ENCODE measurements at places on chromosomes 6 and 20.

DNA sequence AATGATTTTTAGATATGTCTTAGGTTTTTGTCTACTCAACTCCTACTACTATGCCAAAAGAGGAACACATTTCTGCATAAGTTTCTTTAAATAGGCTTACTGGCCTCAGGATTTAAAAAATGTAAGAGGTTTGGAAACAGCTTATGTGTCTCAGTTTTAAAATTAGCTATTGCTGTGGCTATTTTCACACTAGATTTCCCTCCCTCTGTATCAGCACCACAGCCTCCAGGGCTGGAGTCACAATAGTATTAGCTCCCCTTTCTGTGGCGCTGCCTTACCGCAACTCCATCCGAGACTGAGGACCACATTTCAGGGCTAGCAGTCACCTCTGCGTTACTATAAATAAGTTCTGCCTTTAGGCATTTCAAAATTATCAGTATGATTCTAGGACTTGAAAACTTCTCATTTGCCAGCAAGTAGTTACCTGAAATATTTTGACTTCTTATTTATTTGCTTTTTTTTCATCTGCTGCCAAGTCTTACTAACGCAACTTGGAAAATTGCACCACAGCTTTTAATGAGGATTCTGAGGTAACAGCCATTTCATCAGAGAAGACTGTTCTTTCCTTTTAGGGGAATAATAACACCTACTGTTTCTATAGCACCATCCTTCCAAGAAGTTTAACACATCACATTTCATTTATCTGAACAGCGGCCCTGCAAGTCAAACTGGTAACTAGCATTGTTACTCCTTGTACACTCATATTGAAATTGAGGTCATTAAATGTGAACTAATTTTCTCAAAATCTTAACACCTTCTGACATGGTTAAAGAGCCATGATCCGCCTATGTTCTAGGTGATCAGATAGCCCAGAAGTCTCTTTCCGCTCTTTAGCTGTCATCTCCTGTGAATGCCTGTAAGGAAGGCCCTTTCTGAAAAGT, 105.9 kb downstream of the GJA10 start:
- DNase-seq: no peak

DNA sequence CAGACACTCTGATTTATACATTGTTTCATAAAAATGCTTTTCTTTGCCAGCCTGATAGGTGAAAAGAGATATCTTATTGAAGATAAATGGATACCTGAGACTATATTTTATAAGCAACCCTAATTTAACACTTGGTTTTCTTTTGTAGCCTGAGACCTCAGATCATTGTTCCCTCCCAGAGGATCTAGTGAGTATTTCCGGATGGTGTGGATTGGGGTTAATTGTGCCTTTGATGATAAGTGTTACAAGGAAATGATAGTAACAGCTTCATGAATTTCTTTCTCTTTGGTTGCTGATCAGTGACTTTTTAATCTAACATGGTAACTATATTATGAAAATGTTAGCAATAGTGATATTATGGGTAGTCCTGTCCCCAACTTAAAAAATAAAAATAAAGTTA, 30.4 kb downstream of the KDM1B start:
- no peak for DNase-seq

- no peak for DNase-seq
Measured at GRCh38 chr6:153583685-153584084, 452.6 kb upstream of the RGS17 start.

- DNase-seq: no peak
Measured at GRCh38 chr6:109782491-109782999, 91.4 kb downstream of the FIG4 start.

DNA sequence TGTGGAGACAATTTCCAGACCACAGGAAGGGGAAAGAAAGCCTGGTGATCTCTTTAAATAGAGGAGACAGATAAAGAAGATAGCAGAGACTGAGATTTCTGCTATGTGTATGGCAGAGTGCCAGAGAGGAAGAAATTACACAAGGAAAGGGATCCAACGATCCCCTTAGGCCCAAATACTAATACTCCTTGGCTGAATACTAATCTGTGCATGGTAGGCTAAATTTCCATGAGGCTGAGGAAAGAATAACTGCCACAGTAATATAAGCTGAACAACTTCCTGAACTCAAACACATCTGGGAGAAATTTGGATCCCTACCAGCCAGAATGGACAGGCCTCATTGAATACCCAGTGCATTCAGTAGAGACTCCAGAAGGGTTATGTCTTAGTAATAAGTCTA, 83.3 kb upstream of the TNFAIP3 start:
- no peak for DNase-seq

DNA sequence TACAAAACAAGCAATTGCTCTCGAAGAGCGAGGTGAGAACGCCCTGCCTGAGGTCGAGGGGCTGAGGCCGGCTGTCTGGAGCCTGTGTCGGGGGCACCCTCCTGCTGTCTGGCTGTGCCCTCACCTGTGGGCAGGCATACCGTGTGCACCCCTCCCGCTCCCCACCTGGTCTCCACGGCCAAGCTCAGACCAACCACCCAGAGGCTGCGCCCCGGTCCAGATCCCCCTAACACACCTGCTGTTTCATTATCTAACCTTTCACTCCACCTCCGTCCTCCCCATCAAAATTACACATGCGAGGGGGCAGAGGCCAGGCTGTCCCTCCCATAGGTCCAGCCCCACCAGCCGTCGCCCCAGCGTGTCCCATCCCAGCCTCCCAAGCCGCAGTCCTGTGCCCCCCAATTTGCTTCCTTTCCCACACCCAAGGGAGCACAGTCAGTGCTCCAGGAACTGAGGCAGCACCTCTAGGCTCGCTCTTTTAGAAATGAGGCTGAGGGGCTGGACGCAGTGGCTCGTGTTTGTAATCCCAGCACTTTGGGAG, 35.2 kb downstream of the NTSR1 start:
- no peak for DNase-seq
